IMR-90 (cell line): ENCODE measurements at places on chromosomes 1 and 21. TPM values are rescaled to one million over a fixed set of nuclear protein-coding genes. Genes with fewer than 3 reads are reported as not detected.
A peak's percentile ranks its signal among the peaks of the same experiment; 100 is the strongest.

- no peak for DNase-seq
- H3K27me3 ChIP-seq, result no peaks in the 10 kb centered on the region
- H3K27ac ChIP-seq, result no peak overlapping the region
- H3K36me3 ChIP-seq, result no peaks in the 10 kb centered on the region
These were observed 39.6 kb upstream of the KANK4 start for GRCh38 chr1:62358665-62359373.

DNA sequence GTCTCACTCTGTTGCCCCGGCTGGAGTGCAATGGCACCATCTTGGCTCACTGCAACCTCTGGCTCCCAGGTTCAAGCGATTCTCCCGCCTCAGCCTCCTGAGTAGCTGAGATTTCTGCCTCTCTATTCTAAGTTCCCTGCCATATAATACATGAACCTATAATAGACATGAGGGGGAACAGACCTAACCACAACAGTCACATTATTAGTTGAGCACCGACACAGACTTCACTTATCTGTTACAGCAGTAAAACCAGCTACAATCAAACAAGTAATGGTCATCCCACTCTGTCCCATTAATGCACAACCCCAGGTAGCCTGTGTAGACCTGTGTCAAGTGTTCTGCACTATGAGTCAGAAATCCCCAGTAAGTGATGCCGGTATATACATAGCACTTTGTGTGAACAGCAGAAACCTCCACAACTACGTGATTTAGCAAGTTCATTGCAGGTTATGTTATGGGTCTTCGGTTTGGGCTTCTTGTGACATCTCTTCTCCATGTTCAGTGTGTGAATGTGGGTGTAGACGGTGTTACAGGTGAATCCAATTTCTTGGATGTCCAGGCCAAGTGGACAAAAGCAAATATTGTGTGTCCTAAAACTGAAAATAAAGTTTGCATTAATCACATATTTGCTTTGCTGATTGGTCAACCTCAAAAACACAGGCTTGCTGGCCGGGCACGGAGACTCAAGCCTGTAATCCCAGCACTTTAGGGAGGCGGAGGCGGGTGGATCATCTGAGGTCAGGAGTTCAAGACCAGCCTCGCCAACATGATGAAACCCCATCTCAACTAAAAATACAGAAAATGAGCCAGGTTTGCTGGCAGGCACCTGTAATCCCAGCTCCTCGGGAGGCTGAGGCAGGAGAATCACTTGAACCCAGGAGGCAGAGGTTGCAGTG lies 3.6 kb downstream of the MMACHC start:
- H3K4me1 ChIP-seq, result no peaks in the 10 kb centered on the region; the same call in none of the 2 replicates
- DNase-seq, result no peak
- peaks cover 6% of the 10 kb centered on the region for H3K36me3 ChIP-seq
- H3K27me3 ChIP-seq, result no peaks in the 10 kb centered on the region
- H3K27ac ChIP-seq, result no peak overlapping the region

- H3K4me3 ChIP-seq, result no peak overlapping the region
- peak; percentile 4 for DNase-seq
- H3K36me3 ChIP-seq, result no peaks in the 10 kb centered on the region
- no peaks in the 10 kb centered on the region for H3K27me3 ChIP-seq
These were observed 108.7 kb upstream of the IGSF21 start for GRCh38 chr1:17998889-17999288.

DNA sequence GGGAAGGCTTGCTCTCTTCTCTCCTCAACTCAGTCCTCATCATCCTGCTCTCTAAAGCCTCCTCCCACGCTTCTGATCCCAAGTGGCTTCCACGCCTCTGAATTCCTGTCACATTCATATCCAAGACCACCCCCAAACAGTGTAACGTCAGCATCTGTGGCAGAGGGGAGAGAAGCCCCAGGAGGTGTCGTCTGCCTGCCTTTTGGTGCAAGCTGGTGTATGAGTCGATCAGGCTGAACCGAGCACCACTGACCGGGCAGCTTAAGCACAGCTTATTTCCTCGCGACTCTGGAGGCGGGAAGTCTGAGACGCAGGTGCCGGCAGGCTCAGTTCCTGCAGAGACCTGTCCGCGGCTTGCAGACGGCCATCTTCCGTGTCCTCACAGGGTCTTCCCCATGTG lies 123.8 kb upstream of the RAB4A start:
- no peak overlapping the region for H3K27ac ChIP-seq
- H3K36me3 ChIP-seq, result no peaks in the 10 kb centered on the region
- peaks cover 51% of the 10 kb centered on the region for H3K27me3 ChIP-seq
- no peak overlapping the region for H3K4me3 ChIP-seq

GRCh38 chr1:193326296-193326695 lies 139.9 kb upstream of the B3GALT2 start:
- peaks cover 6% of the 10 kb centered on the region; the same call in 1 of the 2 replicates for H3K4me1 ChIP-seq
- no peak overlapping the region for H3K27ac ChIP-seq

DNA sequence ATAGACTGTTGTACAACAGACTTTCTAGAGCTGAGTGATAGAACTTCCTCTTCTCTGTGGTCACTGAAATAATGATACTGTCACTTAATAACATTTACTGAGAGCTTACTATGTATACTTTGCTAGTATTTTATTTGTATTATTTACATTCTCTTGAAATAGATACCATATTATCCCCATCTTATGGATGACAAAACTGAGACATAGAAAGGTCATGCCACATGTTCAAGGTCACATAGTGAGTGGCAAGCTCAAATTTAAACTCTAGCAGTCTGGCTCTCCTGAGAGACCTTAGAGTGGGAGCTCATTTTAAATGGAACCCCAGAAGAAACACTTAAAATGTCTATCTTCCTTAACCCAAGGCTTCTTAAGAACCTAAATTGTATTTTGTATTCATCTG lies 266.6 kb upstream of the CAMK1G start:
- DNase-seq, result no peak
- no peaks in the 10 kb centered on the region for H3K4me1 ChIP-seq
- no peak overlapping the region for H3K27ac ChIP-seq
- H3K4me3 ChIP-seq, result no peak overlapping the region
- H3K36me3 ChIP-seq, result no peaks in the 10 kb centered on the region

- H3K27me3 ChIP-seq, result no peaks in the 10 kb centered on the region
- no peak overlapping the region for H3K27ac ChIP-seq
- peaks cover 36% of the 10 kb centered on the region for H3K36me3 ChIP-seq
- no peak overlapping the region for H3K4me3 ChIP-seq
These were observed 31.1 kb upstream of the MTF1 start for GRCh38 chr1:37890378-37891014.

- DNase-seq, result peak; percentile 64
- H3K27me3 ChIP-seq, result no peaks in the 10 kb centered on the region
- H3K4me1 ChIP-seq, result no peaks in the 10 kb centered on the region
- no peaks in the 10 kb centered on the region for H3K36me3 ChIP-seq
These were observed 377.5 kb downstream of the LMO4 start for GRCh38 chr1:87706203-87706602.

- no peak overlapping the region for H3K27ac ChIP-seq
- H3K36me3 ChIP-seq, result peaks cover 21% of the 10 kb centered on the region
- no peaks in the 10 kb centered on the region for H3K27me3 ChIP-seq
- no peak for DNase-seq
- no peak overlapping the region for H3K4me3 ChIP-seq
These were observed 533.1 kb downstream of the KIF26B start for GRCh38 chr1:245687636-245688535.

PGLYRP3 gene
- not detected in 2 replicates for total RNA-seq

FGR gene
- total RNA-seq, result not detected in 2 replicates

LCE2A gene
- total RNA-seq, result not detected in 2 replicates

MAN1C1 gene
- 2.5 and 3.2 TPM in 2 replicates for total RNA-seq

KRTAP19-1 gene
- not detected in 2 replicates for total RNA-seq

SUSD4 gene
- total RNA-seq, result 1.1 and 2.7 TPM in 2 replicates

LAMB3 gene
- total RNA-seq, result 0.72 and 1.1 TPM in 2 replicates
